NCI-H2171 treated with DMSO at 0.1 percent for 48 hours (cell line): ENCODE measurements at places on chromosomes 11 and 22.

- DNase-seq = no peak
Measured at GRCh38 chr11:73760135-73760678, 667 bp downstream of the RAB6A start.

- no peak for DNase-seq
Measured at GRCh38 chr11:12239396-12239795, 129.0 kb downstream of the MICAL2 start.

- DNase-seq = no peak
Measured at GRCh38 chr11:47271328-47271727, 1.4 kb downstream of the MADD start.

GRCh38 chr11:20360650-20361049 lies 2.9 kb upstream of the HTATIP2 start:
- DNase-seq = no peak

DNA sequence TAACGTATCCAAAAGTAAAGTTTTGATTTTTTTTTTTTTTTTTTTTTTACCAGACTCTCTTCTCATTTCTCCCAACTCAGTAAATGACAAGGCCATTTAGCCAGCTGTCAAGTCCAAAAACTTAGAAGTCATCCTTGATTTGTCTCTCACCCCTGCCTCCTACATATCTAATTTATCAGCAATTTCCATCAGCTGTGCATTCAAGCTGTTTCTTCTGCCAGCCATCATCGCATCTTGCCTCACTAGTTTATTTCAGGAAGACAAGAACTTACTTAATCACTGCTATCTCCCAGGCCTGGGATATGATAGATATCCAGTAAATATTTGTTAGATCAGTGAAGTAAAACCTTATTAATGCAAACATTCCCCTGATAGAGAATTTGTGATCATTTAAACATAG lies 47.6 kb downstream of the SCGB1A1 start:
- DNase-seq = no peak

- no peak for DNase-seq
Measured at GRCh38 chr11:69339041-69339733, 45.2 kb downstream of the MYEOV start.

DNA sequence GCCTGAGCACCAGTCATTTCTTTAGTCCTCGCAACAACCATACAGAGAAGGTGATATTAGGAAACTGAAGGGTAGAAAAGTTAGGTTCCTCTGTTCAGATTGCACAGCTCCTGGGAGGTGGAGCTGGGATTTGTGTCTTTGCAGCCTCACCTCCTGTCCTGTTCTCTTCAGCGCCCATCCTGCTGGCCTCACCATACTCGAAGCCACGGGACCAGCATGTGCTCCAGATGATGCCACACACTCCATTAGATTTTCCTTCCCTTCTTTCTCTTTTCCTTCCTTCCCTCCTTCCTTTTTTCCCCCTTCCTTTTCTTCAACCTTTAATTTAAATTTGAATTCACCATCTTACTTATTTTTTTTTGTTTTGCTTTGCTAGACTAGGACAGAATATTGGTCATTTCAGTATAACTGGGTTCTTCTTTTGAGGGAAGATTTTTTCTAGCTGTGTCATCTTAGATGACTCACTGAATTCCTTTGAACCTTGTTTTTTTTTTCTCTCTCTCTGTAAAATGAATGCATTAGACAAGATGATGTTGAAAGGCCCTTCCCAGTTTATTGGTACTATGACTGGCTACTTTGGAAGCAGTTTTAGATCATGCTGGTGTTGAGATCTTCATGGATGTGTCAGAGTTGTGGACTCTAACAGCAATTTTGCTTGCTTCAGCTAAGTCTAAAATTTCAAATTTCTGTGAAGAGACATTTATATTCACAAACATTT lies 662.5 kb upstream of the TENM4 start:
- DNase-seq = no peak

DNA sequence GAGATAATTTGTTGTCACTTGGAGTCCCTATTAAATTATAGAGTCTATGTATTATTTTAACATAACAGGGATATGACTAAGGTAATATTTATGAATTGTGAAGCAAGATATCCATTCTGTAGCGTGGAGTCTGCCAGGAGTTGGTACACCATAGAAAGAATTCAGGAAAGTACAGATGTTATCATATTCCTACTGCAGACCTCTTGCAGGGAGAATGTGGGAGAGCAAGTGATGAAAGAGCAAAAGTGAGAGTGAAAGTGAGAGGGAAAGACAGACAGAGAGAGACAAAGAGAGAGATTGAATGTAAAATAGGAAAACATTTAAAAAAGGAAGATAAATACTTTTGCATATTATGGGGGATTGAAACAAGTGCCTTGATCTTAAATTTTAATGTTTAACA lies 468.8 kb downstream of the CNTN5 start:
- no peak for DNase-seq

DNA sequence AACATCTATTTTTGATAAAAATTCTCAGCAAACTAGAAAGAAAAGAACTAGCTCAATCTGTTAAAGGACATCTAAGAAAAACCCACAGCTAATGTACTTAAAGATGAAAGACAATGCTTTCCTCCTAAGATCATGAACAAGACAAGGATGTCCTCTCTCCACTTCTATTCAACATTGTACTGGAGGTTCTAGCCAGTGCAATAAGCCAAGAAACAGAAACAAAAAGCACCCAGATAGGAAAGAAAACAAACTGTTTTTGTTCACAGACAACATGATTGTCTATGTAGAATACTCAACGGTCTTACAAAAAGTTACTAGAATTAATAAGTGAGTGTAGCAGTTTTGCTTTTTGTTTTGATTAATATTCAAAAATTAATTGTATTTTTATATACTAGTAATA lies 7.8 kb downstream of the CD3D start:
- no peak for DNase-seq

DNA sequence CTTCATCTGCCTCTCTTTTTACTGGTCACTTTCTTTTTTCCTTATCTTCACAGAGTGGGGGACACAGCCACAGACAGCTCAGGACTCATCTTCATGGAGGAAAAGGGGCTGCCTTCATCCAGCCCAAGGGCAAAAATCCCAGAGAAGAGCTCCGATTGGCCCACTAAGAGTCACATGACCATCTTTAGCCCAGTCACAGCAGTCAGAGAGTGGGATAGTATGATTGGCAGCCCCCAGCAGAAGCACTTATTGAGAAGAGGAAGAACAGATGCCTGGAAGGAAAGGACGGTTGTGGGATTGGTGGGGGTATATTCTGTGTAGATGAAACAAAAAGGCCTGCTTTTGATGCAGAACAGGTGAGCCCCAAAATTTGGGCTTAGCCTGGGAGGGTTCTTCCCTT lies 77.8 kb downstream of the MN1 start:
- no peak for DNase-seq

DNA sequence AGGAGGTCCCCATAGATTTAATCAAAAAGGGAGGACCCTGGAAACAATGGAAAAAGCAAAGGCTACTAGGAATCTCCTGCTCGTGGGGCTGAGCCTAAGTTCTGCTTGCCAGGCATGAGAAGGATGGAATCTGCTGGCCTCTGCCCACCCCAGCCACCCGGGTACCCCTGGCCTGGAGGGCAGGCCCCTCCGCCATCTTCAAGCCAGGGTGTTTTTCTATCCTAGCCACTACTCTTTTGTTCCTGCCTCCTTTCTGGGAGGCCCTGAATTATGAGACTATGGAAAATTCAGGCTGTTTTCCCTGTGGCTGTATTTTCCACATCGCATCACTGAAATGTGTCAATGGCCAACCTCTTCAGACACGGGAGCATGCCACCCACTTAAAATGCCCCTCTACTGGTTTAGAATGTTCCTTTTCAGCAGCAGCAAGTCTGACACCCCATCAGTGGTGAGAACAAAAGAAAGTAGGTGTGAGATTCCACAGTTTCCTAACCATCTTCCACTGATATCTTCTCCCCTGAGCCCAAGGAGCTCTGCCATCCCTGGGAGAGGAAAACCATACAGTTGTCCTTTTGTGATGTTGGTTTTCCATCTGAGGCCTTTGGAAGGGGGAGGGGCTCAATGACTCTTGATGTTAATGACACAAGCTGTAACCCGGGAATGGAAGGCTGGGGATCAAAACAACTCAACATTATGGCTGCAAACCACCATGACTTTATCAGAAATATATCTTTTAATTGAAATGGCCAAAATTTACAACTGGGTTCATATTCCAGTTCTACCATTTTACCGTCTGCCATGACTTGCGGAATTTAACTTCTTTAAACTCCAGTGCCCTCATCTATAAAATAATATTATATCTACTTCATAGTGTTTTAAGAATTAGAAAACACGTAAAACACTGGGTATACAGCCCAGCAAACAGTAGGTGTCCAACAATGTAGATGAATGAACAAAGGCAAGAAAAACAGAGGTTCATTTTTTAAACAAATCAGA lies 22.2 kb downstream of the DKK3 start:
- DNase-seq = no peak

DNA sequence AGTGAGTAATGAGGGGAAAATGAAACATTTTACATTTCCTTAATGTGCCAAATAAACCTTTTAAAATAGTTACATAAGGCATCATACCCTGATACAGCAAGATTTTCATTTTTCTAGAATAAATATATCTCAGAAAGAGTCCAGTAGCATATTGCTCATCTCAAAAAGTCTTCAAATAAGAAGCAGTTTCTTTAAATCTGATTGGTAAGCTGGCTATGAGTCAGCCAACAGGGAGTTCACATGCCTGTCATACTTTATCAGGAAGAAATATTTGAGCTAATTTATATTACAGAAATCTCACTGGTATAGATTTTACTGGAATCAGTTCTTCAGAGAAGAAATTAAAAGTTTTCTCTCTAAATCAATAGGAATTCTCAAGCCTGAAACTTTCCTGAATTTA lies 258.1 kb downstream of the C11orf87 start:
- no peak for DNase-seq

- no peak for DNase-seq
Measured at GRCh38 chr22:48722661-48723060, 1105.0 kb downstream of the BRD1 start.

GRCh38 chr11:43021466-43021865 lies 290.3 kb upstream of the API5 start:
- no peak for DNase-seq

GRCh38 chr22:42907404-42908373 lies 50.6 kb upstream of the ARFGAP3 start:
- peak; percentile 73 for DNase-seq

GRCh38 chr11:93967258-93967657 lies 53.9 kb upstream of the HEPHL1 start:
- no peak for DNase-seq

- DNase-seq = peak; percentile 59
Measured at GRCh38 chr11:33490842-33491370, 209.7 kb downstream of the C11orf91 start.

DNA sequence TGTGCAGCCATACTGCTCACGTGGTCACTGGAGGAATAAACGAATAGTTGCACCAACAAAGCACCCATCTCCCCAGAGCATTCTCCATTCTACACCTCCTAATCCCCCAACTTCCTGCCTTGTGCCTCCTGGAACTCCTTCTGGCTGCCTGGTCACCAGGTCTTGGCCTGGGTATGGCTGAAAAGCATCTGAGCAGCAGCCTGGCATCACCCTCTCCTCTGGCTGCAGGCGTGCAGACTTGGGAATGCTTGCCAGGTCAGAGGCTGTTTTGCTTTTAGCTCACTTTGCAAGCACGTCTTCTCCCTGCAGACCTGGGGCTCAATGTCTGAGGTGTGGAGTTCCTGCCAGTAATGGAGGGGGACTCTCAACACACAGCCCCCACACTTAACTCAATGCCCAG lies 33.3 kb upstream of the KCNJ11 start:
- DNase-seq = no peak

DNA sequence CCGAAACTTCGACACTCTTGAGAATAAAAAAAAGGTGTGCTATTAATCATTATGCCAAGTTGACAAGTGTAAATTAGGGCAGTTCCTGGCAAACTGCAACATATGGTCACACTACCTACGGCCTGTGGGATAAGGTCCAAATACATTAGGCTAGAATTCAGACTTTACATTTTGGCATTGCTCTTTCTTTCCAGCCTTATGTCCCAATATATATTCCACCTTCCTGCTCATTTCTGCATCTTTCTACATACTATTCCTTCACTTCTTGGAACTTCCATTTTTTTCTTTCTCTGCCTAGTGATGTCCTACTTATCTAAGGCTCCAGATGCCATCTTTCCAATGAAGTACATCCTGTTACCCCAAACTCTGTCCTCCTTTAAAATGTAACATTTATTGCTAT lies 577.2 kb downstream of the LRRC4C start:
- DNase-seq = no peak

GRCh38 chr11:76723548-76723947 lies 53.0 kb upstream of the LRRC32 start:
- no peak for DNase-seq

DNA sequence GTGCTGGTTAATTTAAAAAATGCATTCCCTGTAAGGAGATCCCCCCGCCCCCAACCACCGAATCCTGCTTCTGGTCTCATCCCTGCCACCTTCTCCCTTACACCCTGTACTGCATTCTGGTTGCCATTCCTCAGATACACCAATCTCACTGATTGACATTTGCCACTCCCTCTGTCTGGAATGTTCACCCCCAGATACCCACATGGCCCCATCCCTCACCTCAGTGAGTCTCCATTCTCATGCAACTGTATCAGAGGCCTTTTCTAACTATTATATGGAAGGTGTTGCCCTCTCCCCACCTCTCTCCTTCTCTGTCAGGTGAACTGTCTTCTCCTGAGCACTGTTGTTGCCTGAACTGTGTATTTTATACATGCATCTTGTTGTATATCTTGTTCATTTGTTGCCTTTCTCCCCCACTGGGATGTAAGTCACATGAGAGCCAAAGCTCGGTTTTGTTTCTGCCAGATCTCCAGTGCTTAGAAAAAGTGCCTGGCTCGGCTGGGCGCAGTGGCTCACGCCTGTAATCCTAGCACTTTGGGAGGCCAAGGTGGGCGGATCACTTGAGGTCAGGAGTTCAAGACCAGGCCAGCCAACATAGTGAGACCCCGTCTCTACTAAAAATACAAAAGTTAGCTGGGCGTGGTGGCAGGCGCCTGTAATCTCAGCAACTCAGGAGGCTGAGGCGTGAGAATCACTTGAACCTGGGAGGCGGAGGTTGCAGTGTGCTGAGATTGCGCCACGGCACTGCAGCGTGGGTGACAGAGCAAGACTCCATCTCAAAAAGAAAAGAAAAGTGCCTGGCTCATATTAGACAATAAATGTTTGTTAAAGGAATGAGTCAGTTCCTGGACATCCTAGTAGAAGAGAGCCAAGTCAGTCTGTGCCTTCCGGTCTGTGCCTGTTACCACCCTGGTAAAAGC lies 61.0 kb downstream of the TNRC6B start:
- DNase-seq = no peak

DNA sequence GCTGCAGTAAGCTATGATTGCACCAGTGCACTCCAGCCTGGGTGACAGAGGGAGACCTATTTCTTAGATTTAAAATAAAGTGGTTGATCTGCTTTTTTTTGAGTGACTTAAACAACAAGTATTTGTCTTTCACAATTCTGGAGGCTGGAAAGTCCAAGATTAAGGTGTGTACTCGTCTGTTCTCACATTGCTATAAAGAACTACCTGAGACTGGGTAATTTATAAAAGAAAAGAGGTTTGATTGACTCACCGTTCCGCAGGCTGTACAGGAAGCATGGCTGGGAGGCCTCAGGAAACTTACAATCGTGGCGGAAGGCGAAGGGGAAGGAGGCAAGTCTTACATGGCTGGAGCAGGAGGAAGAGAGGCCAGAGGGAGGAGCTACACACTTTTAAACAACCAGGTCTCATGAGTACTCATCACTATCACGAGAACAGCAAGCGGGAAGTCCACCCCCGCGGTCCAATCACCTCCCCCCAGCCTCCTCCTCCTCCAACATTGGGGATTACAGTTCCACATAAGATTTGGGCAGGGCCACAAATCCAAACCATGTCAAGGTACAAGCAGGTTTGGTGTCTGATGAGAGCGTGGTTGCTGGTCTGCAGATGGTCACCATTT lies 19.7 kb upstream of the OSBPL5 start:
- no peak for DNase-seq

GRCh38 chr11:61514050-61514917 lies 5.7 kb downstream of the LRRC10B start:
- no peak for DNase-seq
